Left lung (tissue), 14 donors: ENCODE measurements at places on chromosomes 16 and 17. TPM values are rescaled to one million over a fixed set of nuclear protein-coding genes. Genes with fewer than 3 reads are reported as not detected.
A peak's percentile ranks its signal among the peaks of the same experiment; 100 is the strongest.

- no peak for DNase-seq
- H3K27me3 ChIP-seq = peaks cover 34% of the 10 kb centered on the region
- H3K4me3 ChIP-seq = peak overlapping the region; percentile 27
- no peaks in the 10 kb centered on the region for H3K36me3 ChIP-seq
Measured at GRCh38 chr17:12664894-12665262, 812 bp upstream of the MYOCD start.

- no peaks in the 10 kb centered on the region for H3K36me3 ChIP-seq
- H3K27me3 ChIP-seq = no peaks in the 10 kb centered on the region
- no peak overlapping the region for H3K27ac ChIP-seq
- no peaks in the 10 kb centered on the region for H3K4me1 ChIP-seq
- no peak overlapping the region for H3K4me3 ChIP-seq
- DNase-seq = peak; percentile 16
Measured at GRCh38 chr17:29844339-29845048, 85.5 kb downstream of the SSH2 start.

- H3K4me3 ChIP-seq = no peak overlapping the region
- no peak for DNase-seq
- H3K27ac ChIP-seq = no peak overlapping the region
- no peaks in the 10 kb centered on the region for H3K36me3 ChIP-seq
- H3K4me1 ChIP-seq = no peaks in the 10 kb centered on the region
Measured at GRCh38 chr16:11319529-11320146, 25.6 kb upstream of the RMI2 start.

- peak; percentile 73 for DNase-seq
- no peaks in the 10 kb centered on the region for H3K27me3 ChIP-seq
- H3K4me3 ChIP-seq = no peak overlapping the region
- H3K27ac ChIP-seq = no peak overlapping the region
- no peaks in the 10 kb centered on the region for H3K36me3 ChIP-seq
Measured at GRCh38 chr16:23801378-23801777, 34.4 kb upstream of the PRKCB start.

GRCh38 chr17:33012522-33013033, 20.9 kb downstream of the SPACA3 start:
- no peaks in the 10 kb centered on the region for H3K4me1 ChIP-seq
- DNase-seq = peak; percentile 68
- H3K27ac ChIP-seq = no peak overlapping the region
- H3K36me3 ChIP-seq = no peaks in the 10 kb centered on the region
- no peaks in the 10 kb centered on the region for H3K27me3 ChIP-seq

- H3K36me3 ChIP-seq = no peaks in the 10 kb centered on the region
- H3K27ac ChIP-seq = no peak overlapping the region
- H3K4me1 ChIP-seq = peaks cover 18% of the 10 kb centered on the region
- peaks cover 66% of the 10 kb centered on the region for H3K27me3 ChIP-seq
- peak; percentile 92 for DNase-seq
- H3K4me3 ChIP-seq = no peak overlapping the region
Measured at GRCh38 chr17:81966343-81967243, 5.6 kb upstream of the NOTUM start.

Gene TMEM88
- 6.5 TPM for total RNA-seq

Gene SMPD3
- 2.3 TPM for total RNA-seq
